ENCODE measurements at places on chromosomes 16 and 17.
A peak's percentile ranks its signal among the peaks of the same experiment; 100 is the strongest.

DNA sequence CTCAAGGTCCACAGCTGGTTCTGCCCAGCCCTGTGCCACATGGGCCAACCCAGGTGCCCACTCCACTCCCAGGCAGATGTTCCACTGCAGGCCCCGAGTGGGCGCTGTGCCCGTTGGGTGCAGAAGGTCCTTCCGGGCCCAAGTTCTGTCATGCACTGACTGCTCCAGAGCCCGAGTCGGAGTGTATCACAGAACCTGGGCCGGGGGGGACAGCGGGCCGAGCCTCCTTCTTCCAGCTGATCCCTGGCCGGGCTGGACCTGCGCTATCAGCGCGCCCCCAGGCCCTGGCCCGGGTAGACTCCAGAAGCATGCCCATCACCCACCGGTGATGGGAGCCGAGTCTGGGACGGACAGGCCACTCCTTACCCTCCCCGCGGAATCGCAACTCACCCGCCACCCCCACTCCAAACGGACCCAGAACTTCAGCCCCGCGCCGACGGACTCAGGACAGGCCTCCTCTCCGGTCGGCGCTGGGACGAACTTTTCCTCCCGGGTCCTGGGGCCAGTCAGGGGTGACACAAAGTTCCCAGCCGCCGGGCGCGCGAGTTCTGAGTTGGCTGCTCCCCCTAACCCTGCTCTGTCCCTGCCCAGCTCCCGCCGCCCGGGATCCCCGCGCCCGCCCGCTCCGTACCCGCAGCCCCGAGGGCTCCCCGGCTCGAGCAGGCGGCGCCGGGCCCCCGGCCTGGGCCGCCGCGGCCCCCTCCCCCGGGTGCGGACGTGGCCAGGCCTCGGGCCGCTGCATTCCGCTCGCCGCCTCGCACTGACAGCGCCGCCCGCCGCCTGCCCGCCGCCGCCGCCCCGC, at the start of gene COPZ2:
Gene COPZ2 (minus strand): TSS at position 762 of the 802 bp plus-strand sequence. CDS start 20 bp downstream, at position 742.
- DNase-seq: no peak

- no peak for DNase-seq
Observed at GRCh38 chr17:46796956-46797530, 21.4 kb downstream of the WNT3 start.

DNA sequence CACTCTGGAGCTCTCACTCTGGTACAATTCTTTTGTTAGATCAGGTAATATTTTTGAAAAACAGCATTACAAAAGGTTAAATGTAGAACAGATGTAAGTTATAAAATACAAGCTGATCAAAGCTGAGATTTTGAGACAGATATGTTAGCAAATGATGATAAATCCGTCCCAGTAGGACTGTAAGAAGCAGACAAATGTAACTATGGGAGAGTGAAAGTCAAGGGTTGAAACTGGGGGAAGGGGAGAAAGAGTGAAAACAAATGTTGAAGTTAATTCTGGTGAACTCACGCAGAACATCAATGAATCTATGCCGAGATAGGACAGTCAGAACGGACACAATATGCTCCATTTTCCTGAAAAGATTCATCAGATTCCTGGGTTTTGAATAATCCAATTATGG, 298.9 kb upstream of the IRX5 start:
- DNase-seq: no peak

DNA sequence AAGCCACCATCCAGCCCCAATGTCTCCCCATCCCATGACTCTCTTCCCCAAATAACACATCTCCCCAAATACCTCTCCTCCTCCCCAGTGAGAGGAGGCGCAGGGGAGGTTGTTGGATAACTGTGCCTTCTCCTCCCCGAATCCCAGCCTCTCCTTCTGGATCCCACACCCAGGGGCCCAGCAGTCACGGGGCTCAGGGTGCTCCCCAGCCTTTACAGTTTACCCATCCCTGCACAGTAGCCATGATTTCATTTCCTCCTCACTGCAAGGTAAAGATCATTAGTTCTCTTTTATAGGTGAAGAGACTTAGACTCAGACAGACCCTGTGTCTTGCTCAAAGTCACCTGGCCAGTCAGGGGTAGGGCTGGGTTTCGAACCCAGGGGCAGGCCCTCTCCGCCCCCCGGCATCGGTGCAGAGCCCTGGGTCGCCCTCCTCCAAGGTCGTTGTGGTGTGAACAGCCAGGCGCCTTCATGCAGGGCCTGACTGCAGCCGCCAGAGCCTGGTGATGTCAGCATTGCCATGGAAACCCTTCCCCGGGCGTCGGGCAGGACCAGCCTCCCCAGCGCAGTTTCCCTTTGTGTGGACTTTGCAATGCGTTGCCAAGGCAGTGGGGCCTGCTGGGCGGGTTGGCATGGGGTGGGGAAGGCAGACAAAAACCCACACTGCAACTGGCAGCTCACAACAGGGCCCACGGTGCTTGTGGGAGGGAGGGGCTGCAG, 53.3 kb upstream of the TOB1 start:
- DNase-seq: peak; percentile 95

DNA sequence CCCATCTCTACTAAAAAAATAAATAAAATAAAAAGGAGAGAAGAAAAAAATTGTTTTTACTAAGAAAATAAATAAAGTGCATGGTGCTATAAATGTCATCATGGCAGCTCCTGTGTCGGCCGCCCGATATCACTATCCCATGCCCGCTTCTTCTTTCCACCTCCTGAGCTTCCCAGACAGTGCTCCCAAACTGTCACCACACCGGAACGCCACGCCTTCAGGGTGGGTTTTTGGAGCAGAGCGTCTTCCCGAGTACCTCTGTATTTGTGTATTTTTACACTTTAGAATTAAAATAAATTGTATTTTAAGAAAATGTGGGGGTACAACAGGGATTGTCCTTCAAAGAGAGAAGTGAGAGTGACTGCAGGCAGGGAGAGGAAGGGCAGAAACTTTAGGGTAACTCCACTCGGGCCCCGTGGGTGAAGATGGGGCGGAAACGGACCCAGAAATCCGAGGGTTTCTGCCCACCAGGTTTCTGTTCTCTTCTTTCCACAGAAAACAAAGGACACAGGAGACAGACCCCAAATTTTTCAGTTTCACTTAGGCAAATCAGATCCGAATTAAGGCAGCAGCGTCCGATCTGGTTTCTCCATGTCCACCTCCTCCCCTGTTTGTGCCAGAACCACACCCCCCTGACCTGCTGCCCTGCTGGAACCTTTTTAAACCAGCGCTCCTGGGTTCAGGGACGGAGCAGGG, 3.6 kb upstream of the ITGAX start:
- no peak for DNase-seq

GRCh38 chr17:7060165-7060891, 16.4 kb upstream of the SLC16A11 start:
- no peak for DNase-seq

- DNase-seq: no peak
Observed at GRCh38 chr17:43359469-43360110, 39.2 kb upstream of the ARL4D start.

DNA sequence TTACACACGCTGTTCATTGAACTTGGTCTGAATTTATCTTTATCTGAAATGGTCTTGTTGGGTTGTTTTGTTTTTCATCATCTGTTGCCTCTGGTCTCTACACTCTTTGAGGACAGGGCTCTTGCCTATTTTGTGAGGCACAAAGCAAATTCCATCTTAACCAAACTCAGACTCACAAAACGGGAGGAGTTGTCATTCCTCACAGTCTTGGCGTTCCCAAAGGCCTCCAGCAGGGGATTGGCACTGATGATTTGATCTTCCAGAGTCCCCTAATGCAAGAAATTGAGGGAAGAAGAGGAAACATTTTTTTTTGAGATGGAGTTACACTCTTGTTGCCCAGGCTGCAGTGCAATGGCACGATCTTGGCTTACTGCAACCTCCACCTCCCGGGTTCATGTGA, 8.7 kb downstream of the MYH3 start:
- DNase-seq: no peak

DNA sequence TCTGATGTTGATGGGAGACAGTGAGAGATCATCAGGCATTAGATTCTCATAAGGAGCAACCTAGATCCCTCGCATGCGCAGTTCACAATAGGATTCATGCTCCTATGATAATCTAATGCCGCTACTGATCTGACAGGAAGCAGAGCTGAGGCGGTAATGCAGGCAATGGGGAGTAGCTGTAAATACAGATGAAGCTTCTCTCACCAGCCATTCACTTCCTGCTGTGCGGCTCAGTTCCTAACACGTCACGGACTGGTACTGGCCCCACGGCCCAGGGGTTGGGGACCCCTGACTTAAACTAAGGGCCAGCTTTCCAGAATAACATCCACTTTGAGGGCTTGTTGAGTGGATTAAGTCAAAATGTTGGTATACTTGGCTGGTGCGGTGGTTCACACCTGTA, 2.6 kb upstream of the TMEM219 start:
- no peak for DNase-seq

Data from DMS79 (cell line).